ENCODE measurements at places on chromosomes 4 and X. TPM values are rescaled to one million over a fixed set of nuclear protein-coding genes. Genes with fewer than 3 reads are reported as not detected.

Gene IDS
- total RNA-seq, result 25.3 TPM

- H3K27me3 ChIP-seq, result no peaks in the 10 kb centered on the region
- no peak overlapping the region for H3K27ac ChIP-seq
- no peak overlapping the region for H3K4me3 ChIP-seq
- DNase-seq, result no peak
- no peaks in the 10 kb centered on the region for H3K4me1 ChIP-seq
Observed at GRCh38 chrX:68571610-68572311, 72.9 kb downstream of the YIPF6 start.

- no peak overlapping the region for H3K4me3 ChIP-seq
- DNase-seq, result no peak
- no peak overlapping the region for H3K27ac ChIP-seq
- H3K36me3 ChIP-seq, result no peaks in the 10 kb centered on the region
- H3K4me1 ChIP-seq, result no peaks in the 10 kb centered on the region
Observed at GRCh38 chrX:42954880-42955279, 176.9 kb upstream of the PPP1R2C start.

Gene F9
- not detected for total RNA-seq

DNA sequence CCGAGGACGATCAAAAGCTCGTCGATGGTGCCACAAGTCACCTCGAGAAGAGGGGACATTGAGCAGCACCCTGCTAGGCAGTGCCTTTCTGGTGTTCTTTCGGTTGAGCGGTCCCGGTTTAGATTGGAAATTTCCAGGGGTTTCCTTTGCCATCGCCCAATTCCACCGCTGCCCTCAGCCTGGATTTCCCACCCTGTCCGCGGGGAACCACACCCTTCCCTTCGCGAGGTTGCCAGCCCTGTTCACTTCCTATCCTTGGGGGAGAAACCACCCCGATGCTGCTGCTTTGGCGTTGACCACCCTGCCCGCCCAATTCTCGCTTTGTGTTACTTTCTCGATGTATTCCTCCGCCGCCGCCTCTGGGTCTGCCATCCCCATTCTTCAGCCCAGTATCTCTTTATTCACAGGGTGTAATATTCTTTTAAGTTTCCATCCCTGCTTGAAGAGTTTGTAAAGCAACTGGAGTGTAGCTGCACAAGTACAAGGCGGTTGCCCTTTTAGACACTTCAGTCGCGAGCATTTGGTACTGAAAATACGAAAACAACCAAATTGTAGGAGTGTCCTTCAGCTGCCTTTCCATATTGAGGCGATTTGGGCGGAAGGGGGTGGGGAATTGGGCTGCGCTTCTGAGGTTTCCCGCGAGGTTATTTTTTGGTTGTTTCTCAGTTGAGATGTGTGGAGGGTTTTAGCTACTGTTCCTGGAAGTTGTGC, 1.1 kb downstream of the OGT start:
- H3K27me3 ChIP-seq, result no peaks in the 10 kb centered on the region
- H3K4me1 ChIP-seq, result peaks cover 26% of the 10 kb centered on the region
- H3K27ac ChIP-seq, result peak overlapping the region; percentile 98
- peak; percentile 42 for DNase-seq

Gene IL13RA1
- 10.2 TPM for total RNA-seq

- no peak overlapping the region for H3K27ac ChIP-seq
- no peak overlapping the region for H3K4me3 ChIP-seq
- DNase-seq, result no peak
- H3K36me3 ChIP-seq, result no peaks in the 10 kb centered on the region
- H3K27me3 ChIP-seq, result no peaks in the 10 kb centered on the region
Observed at GRCh38 chrX:20715176-20715575, 448.5 kb upstream of the RPS6KA3 start.

Gene CSAG2
- not detected for total RNA-seq

GRCh38 chrX:18871161-18871890, 112.6 kb downstream of the PHKA2 start:
- no peak overlapping the region for H3K4me3 ChIP-seq
- DNase-seq, result no peak
- no peaks in the 10 kb centered on the region for H3K4me1 ChIP-seq

GRCh38 chr4:112102875-112103370, 42.3 kb upstream of the FAM241A start:
- H3K27me3 ChIP-seq, result peaks cover 10% of the 10 kb centered on the region
- DNase-seq, result no peak
- no peak overlapping the region for H3K27ac ChIP-seq
- H3K4me1 ChIP-seq, result no peaks in the 10 kb centered on the region

- no peak overlapping the region for H3K27ac ChIP-seq
- no peaks in the 10 kb centered on the region for H3K36me3 ChIP-seq
- H3K4me1 ChIP-seq, result no peaks in the 10 kb centered on the region
- H3K27me3 ChIP-seq, result no peaks in the 10 kb centered on the region
- no peak for DNase-seq
Observed at GRCh38 chr4:187141101-187141500, 417.4 kb upstream of the FAT1 start.

Gene PCDH19
- total RNA-seq, result 33.3 TPM

GRCh38 chr4:173797296-173797695, 267.3 kb upstream of the HAND2 start:
- no peaks in the 10 kb centered on the region for H3K4me1 ChIP-seq
- H3K36me3 ChIP-seq, result no peaks in the 10 kb centered on the region
- DNase-seq, result no peak
- H3K27me3 ChIP-seq, result peaks cover 8% of the 10 kb centered on the region

DNA sequence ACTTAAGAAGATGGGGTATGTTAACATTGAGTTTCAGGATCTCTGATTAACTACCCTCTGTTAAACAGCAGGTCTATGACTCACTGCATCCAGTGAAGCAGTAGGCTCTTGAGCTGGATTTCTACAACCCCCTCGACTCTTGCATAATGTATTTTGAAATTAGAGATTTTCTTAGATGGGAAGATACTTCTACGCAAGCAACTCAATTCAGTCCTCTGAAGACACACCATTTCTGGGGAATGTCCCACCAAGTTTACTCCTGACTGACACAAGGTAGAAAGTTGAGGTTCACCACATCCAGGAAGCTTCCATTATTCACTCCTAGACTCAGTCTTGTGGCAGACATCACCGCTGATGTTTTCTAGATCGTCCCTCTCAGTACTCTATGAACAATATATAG, 12.9 kb downstream of the PALLD start:
- H3K27me3 ChIP-seq, result no peaks in the 10 kb centered on the region
- no peaks in the 10 kb centered on the region for H3K4me1 ChIP-seq
- no peak for DNase-seq
- no peaks in the 10 kb centered on the region for H3K36me3 ChIP-seq

DNA sequence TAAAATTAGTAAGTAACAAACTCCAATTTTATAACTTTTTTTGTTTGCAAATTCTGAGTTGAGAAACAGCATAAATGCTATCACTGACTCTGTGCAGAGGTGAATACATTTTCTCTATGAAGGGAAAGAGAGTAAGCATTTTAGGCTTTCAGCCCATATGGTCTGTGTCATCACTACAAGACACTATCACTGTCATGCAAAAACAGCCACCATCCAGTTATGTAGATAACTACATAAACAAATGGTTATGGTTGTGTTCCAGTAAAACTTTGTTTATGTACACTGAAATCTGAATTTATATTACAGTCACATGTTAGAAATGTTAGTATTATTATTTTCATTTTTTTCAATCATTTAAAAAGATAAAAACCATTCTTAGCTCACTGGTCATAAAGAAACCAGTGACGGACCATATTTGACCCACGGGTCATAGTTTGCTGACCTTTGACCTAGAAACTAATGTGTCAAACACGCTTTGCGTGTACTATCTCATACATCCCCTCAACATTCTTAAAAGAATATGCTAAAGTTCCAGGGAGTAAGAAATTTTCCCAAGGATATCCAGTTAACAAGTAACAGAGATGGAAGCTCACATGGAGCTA, 29.1 kb downstream of the RASGEF1B start:
- no peaks in the 10 kb centered on the region for H3K27me3 ChIP-seq
- DNase-seq, result no peak
- peaks cover 6% of the 10 kb centered on the region for H3K36me3 ChIP-seq
- H3K4me3 ChIP-seq, result no peak overlapping the region

GRCh38 chr4:159298502-159298901, 195.6 kb downstream of the RAPGEF2 start:
- peaks cover 3% of the 10 kb centered on the region for H3K36me3 ChIP-seq
- H3K4me3 ChIP-seq, result no peak overlapping the region
- DNase-seq, result no peak
- no peaks in the 10 kb centered on the region for H3K27me3 ChIP-seq
- H3K4me1 ChIP-seq, result peaks cover 25% of the 10 kb centered on the region
- H3K27ac ChIP-seq, result no peak overlapping the region

DNA sequence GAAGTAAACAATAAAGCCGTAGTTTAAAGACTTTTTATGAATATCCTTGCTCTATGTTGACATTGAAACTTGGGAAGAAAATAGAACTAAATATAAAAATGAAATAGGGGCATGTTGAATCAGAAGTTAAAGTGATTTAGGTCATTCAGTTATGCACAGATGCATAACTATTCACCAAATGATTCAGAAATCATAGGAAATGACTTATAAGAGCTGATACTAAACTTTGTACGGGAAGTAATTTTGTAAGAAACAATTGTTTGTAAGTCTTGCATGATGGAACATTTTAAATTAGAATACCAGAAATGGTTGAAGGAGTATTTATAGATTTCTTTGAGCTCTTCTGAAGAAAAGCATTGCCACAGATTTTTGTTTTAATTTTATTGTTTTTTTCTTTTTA, 246.5 kb downstream of the CPE start:
- no peaks in the 10 kb centered on the region for H3K36me3 ChIP-seq
- H3K4me3 ChIP-seq, result no peak overlapping the region
- no peaks in the 10 kb centered on the region for H3K27me3 ChIP-seq
- DNase-seq, result no peak
- no peaks in the 10 kb centered on the region for H3K4me1 ChIP-seq

GRCh38 chr4:75598390-75598789, 31.9 kb downstream of the CDKL2 start:
- H3K27ac ChIP-seq, result no peak overlapping the region
- DNase-seq, result no peak
- no peak overlapping the region for H3K4me3 ChIP-seq
- H3K36me3 ChIP-seq, result no peaks in the 10 kb centered on the region
- no peaks in the 10 kb centered on the region for H3K27me3 ChIP-seq
- no peaks in the 10 kb centered on the region for H3K4me1 ChIP-seq

Gene SMC1A
- 129 TPM for total RNA-seq

DNA sequence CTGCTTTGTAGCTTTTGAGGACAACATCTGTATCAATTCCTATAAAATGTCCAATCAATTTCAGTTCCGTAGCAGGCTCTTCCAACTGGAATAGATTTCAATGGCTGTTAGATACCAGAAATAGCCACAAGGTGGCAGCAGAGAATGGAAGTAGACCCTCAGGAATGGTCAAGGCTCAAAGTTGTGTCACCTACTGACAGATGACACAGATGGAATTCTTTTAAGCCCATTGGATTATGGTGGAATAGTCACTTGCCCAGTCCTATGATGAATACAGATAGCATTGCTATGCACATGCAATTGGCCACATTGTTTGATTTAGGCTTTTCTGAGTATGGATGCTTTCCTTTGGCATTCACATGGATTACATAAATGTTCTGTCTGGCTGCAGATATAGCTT, 130.4 kb upstream of the RADX start:
- H3K27me3 ChIP-seq, result peaks cover 6% of the 10 kb centered on the region
- H3K27ac ChIP-seq, result no peak overlapping the region
- H3K36me3 ChIP-seq, result no peaks in the 10 kb centered on the region
- H3K4me3 ChIP-seq, result no peak overlapping the region
- peak; percentile 67 for DNase-seq

Gene PABPC1L2B
- total RNA-seq, result not detected

Gene CD38
- 0.11 TPM for total RNA-seq

DNA sequence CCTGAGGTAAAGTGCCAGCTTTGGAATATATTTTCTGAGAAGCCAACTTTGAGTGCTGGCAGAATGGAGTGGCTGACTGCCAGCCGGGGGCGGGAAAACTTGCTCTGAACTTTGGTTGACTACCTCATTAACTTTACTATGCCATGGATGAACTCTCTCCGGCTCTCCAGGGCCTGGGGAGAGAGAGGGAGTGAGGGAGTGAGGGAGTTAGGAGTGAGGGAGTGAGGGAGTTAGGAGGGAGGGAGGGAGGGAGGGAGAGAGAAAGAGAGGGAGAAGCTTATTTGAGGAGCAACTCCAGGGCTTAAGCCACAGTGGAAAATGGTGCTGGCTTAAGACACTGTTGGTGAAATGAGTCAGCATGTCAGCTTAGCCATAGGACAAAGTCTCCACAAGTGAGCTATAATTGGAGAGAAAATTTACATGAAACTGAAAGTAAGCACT, 280.9 kb upstream of the RPS6KA3 start:
- H3K27me3 ChIP-seq, result no peaks in the 10 kb centered on the region
- no peak for DNase-seq
- peaks cover 2% of the 10 kb centered on the region for H3K36me3 ChIP-seq
- H3K4me1 ChIP-seq, result no peaks in the 10 kb centered on the region
- H3K27ac ChIP-seq, result no peak overlapping the region

Gene DCTD
- 122 TPM for total RNA-seq

DNA sequence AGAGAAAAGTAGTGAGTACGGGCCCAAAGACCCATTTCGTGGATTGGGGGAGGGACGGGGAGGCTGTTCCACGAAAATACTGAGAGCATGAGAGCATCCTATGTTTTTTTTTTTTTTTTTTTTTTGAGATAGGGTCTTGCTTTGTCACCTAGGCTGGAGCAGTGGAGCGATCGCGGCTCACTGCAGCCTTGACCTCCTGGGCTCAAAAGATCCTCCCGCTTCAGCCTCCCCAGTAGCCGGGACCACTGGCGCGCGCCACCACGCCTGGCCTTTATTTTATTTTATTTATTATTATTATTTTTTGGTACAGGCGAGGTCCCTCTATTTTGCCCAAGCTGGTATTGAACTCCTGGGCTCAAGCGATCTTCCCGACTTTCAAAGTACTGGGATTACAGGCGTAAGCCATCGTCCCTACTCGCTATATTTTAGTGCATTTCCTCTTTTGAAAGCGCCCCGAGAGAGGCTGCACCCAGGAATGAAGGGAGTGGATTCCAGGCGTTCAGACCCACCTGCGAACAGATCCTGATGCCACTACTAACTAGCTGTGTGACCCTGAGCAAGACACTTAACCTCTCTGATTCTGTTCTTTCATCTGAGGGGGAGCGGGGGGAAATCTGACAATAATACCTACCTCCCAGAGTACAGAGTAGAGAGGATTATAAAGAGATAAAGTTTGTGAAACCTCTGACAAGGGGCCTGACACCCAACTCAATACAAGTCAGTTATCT, 5.4 kb upstream of the MSX1 start:
- H3K4me1 ChIP-seq, result peaks cover 58% of the 10 kb centered on the region
- H3K27ac ChIP-seq, result no peak overlapping the region
- DNase-seq, result no peak
- peak overlapping the region; percentile 79 for H3K4me3 ChIP-seq
- peaks cover 95% of the 10 kb centered on the region for H3K27me3 ChIP-seq
- no peaks in the 10 kb centered on the region for H3K36me3 ChIP-seq

DNA sequence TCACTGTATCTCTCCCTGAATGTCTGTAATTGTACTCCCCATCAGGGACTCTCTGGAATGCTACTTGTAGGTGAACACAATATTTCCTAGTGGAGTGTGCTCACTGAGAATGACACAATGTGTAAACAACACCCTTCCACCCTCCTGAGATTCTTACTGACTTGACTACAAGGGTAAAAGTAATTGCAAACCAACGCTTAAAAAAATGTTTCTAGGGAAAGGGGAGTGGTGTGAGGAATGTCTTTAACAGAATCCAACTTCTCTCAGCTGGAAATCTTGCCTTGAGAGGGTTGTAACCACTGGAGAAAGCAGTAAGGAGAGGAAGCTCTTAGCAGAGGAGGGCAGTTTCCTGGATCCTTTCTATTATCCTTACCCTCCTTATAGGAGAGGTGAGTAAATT, 5.1 kb upstream of the RAPGEF2 start:
- DNase-seq, result no peak
- no peaks in the 10 kb centered on the region for H3K36me3 ChIP-seq
- H3K27me3 ChIP-seq, result peaks cover 33% of the 10 kb centered on the region
- H3K27ac ChIP-seq, result no peak overlapping the region
- peaks cover 7% of the 10 kb centered on the region for H3K4me1 ChIP-seq
- no peak overlapping the region for H3K4me3 ChIP-seq

Gene PQBP1
- 101 TPM for total RNA-seq
